ENCODE measurements at places on chromosomes 3 and 15.

GRCh38 chr3:60756241-60757030 lies 494.8 kb downstream of the FHIT start:
- H3K27me3 ChIP-seq = peaks cover 3% of the 10 kb centered on the region
- H3K27ac ChIP-seq = no peak overlapping the region
- H3K36me3 ChIP-seq = no peaks in the 10 kb centered on the region
- H3K4me3 ChIP-seq = no peak overlapping the region
- no peak for DNase-seq

- H3K36me3 ChIP-seq = no peaks in the 10 kb centered on the region
- no peak overlapping the region for H3K27ac ChIP-seq
- H3K27me3 ChIP-seq = peaks cover 4% of the 10 kb centered on the region
- H3K4me1 ChIP-seq = peaks cover 2% of the 10 kb centered on the region
- DNase-seq = no peak
- no peak overlapping the region for H3K4me3 ChIP-seq
These were observed 5.9 kb upstream of the TKT start for GRCh38 chr3:53261712-53262111.

GRCh38 chr15:43749690-43750345 lies 3.6 kb downstream of the PDIA3 start:
- H3K36me3 ChIP-seq = peaks cover 58% of the 10 kb centered on the region
- peaks cover 33% of the 10 kb centered on the region for H3K4me1 ChIP-seq
- peak; percentile 48 for DNase-seq
- no peaks in the 10 kb centered on the region for H3K27me3 ChIP-seq
- H3K27ac ChIP-seq = peak overlapping the region; percentile 72
- peak overlapping the region; percentile 63 for H3K4me3 ChIP-seq

GRCh38 chr15:23616536-23616935 lies 31.1 kb downstream of the MAGEL2 start:
- no peak for DNase-seq
- H3K27me3 ChIP-seq = no peaks in the 10 kb centered on the region
- no peaks in the 10 kb centered on the region for H3K36me3 ChIP-seq
- no peaks in the 10 kb centered on the region for H3K4me1 ChIP-seq
- H3K27ac ChIP-seq = no peak overlapping the region
- no peak overlapping the region for H3K4me3 ChIP-seq

DNA sequence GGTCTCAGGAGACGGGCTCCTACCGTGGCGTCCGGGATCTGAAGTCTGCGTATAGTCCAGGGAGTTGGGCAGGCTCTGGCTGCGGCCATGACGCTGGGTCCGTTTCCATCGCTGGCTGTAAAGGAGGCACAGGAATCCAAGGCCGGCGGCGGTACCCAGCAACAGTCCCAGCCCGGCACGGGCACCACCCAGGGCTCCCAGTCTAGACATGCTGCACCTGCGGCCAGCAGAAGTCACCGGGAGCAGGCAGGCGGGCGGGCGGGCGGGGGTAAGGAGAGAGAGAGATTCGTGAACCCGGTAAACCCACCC lies 526 bp downstream of the RMDN3 start:
- H3K27ac ChIP-seq = peak overlapping the region; percentile 98
- peaks cover 27% of the 10 kb centered on the region for H3K4me1 ChIP-seq
- H3K4me3 ChIP-seq = peak overlapping the region; percentile 94
- DNase-seq = no peak
- no peaks in the 10 kb centered on the region for H3K27me3 ChIP-seq
- H3K36me3 ChIP-seq = peaks cover 30% of the 10 kb centered on the region

- H3K4me3 ChIP-seq = no peak overlapping the region
- no peaks in the 10 kb centered on the region for H3K27me3 ChIP-seq
- H3K36me3 ChIP-seq = no peaks in the 10 kb centered on the region
- peaks cover 8% of the 10 kb centered on the region for H3K4me1 ChIP-seq
- no peak for DNase-seq
These were observed 654.0 kb upstream of the KCNMB2 start for GRCh38 chr3:177882124-177882648.

- H3K27ac ChIP-seq = no peak overlapping the region
- no peak for DNase-seq
- no peaks in the 10 kb centered on the region for H3K36me3 ChIP-seq
- no peak overlapping the region for H3K4me3 ChIP-seq
- H3K27me3 ChIP-seq = no peaks in the 10 kb centered on the region
These were observed 1109.5 kb downstream of the NSUN3 start for GRCh38 chr3:95172164-95172943.

- no peak overlapping the region for H3K4me3 ChIP-seq
- no peak overlapping the region for H3K27ac ChIP-seq
- no peak for DNase-seq
- H3K36me3 ChIP-seq = no peaks in the 10 kb centered on the region
- H3K4me1 ChIP-seq = no peaks in the 10 kb centered on the region
These were observed 314.2 kb downstream of the ROBO1 start for GRCh38 chr3:79453600-79453999.

- peaks cover 69% of the 10 kb centered on the region for H3K36me3 ChIP-seq
- H3K27ac ChIP-seq = no peak overlapping the region
- H3K4me3 ChIP-seq = no peak overlapping the region
These were observed 64.1 kb downstream of the RFTN1 start for GRCh38 chr3:16449369-16449768.

- H3K36me3 ChIP-seq = no peaks in the 10 kb centered on the region
These were observed 1009.1 kb upstream of the SEMA6D start for GRCh38 chr15:46708226-46708625.
